ENCODE measurements at places on chromosomes 7 and 10.

- DNase-seq: peak; percentile 4
Measured at GRCh38 chr10:42975558-42976340, 101.1 kb upstream of the RET start.

GRCh38 chr10:91023700-91024398 is 103.0 kb upstream of the ANKRD1 start:
- no peak for DNase-seq

DNA sequence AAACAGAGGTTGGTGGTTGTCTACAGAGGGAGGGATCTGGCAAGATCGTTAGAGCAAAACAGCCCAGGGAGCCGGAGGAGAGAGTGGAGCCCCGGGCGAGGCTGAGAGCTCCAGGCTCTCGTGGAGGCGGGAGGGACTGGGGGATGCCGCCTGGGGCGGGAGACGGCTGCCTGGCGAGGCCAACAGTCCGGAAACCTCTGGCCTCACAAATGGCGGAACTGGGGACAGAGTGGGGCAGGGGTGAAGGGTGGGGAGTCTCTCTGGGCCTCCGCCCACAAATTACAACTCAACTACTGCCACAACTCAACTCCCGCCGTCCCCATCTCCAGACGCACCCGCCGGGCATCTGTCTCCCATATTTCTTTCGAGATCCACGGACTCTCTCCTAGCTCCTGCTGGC is 47.7 kb downstream of the CLEC2L start:
- DNase-seq: no peak

DNA sequence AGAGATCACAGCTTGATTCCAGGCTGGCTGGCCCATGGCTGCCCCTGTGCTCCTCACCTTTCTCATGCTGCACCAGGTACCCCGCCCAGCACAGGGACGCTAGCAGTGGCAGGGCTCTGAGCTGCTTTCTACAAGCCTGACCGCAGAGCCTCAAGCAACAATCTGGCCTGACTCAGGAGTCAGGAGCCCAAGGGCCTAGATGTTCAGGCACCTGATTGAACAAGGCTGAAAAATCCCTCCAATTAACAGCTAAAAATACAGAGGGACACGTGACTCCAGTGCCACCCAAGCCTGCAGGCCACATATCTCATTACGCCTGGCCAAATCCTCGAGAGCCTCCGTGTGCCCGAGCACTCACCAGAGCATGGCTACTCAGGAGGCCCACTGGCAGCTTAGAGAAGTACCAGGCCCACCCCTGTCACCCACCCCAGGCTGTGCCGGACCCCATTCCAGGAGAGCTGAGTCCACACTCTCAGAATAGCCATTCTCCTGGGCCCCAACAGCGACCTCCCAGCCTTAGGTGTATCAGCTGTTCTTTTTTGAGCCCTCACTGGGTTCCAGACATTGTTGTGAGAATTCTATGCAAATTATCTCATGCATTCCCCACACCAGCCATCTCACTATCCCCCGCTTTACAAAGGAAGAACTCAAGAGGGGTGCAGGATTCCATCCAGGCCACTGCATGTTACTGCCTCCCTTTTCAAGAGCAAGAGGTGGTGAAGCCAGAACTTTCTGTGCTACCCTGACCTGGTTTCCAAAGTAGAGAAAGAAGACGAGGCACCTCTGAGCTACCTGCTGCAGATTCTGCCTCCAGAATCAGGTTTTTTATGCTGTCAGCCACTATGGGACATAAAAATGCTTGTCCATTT is 98.3 kb downstream of the COL13A1 start:
- no peak for DNase-seq

GRCh38 chr10:6674291-6674690 is 94.2 kb upstream of the PRKCQ start:
- no peak for DNase-seq

DNA sequence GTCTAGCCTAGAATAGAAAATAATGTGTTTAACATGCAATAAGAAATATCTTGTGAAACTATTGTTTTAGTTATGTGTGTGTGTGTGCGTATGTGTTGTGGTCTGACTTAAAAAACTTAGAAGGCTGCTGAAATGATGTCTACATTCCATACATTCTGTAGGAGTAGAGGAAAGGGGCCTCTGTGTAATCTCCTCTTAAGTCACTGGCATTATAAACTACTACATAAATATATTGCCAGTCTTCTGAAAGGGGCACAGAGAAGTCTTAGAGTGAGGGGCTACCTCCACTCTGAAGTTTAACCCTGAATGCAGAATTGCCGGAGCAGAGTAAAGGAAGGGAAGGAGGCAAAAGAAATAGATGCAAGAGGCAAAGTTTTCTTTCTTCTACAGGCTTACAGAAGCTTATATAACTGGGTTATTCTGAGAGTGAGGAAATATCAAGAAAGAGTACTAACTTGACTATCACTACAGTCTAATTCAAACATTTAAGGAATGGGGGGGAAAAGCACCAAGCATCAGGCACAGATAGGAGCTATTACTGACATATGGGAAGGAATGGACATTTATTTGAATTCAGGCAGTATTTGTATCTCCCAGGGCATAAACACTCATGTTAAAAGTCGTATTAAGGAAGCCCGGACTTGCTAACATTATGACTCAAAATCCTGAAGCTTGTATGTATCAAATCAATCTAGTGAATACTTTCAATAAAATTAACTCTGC is 75.7 kb downstream of the DNAJC1 start:
- DNase-seq: no peak

GRCh38 chr7:28036696-28037095 is 143.9 kb downstream of the JAZF1 start:
- no peak for DNase-seq

GRCh38 chr7:79930604-79931003 is 204.0 kb upstream of the GNAI1 start:
- no peak for DNase-seq

DNA sequence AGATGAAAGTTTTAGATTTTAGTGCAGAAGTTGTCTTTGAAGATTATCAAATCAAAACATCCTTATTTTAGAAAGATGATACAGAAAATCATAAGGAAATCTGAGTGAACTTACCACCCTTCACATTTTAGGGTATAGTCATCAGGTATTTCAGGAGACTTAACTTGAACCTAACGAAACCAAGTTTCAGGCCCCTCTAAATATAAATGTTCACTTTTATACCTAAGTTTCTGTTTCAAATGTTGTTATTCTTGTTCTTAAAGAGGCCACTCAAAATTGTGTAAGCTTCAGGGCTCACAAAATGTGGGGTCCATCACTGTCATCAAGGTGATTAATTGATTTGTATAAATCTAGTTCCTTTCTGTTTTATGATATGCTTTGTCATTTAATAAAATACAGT is 216.2 kb downstream of the KIAA1217 start:
- no peak for DNase-seq

DNA sequence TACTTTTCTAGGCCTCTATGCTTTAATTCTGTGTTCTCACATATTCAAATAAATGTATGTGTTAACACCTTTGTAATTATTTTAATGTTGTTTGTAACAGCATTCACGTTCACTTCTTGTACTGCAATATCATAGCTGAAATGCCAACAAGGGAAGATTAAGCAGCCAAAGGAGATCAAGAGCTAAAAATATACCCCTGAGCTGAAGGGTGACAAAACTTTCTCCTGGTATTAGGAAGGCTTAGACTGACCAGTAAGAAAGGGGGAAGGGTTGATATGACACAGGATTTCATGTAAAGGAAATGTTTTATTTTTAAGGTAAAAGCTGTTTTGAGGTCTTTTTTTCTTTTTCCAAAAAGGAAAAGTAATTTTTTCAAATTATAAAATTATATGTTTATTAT is 40.4 kb upstream of the VDAC2 start:
- no peak for DNase-seq

- DNase-seq: no peak
Measured at GRCh38 chr10:131817866-131818509, 82.8 kb upstream of the PPP2R2D start.

DNA sequence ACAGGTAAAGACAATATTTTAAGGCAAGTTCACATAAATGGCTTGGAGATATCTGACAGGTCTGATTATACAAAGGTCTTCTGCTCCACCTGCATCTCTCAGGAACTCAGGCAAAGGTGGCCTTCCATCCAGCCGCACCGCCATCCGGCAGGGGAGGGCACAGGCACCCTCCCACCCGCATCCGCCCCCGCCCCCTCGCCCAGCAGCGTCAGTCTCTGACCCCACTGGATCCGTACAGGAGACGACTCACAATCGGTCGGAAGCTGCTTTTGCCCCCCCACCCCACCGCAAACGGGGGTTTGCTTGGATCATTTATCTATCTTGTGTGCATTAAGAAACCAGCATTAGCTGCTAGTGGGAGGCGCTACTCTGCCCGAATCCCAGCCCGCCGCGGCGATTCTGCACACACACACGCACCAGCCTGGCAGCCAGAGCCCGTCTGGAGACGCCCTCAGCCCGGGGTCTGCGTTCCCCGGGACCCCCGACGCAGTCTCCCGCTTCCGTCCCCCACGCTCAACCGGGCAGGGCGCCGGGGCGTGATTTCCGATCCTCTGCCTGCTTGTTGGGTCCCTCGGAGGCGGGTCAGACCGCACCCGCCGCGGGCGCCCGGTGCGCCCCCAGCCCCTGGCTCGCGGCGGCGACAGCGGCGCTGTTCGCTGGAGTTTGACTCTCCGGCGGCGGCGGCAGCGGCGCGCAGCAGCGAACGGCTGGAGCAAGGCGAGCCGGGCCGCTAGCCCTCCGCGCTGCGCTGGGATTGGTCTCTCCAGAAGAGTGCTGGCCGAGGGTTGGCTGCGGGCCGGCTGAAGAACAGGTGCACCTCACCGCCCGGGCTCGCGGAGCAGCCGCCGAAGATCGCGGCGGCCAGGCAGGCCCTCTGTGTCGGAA is 820 bp upstream of the NRG3 start:
- no peak for DNase-seq

- peak; percentile 34 for DNase-seq
Measured at GRCh38 chr10:25875556-25876165, 58.4 kb upstream of the MYO3A start.

DNA sequence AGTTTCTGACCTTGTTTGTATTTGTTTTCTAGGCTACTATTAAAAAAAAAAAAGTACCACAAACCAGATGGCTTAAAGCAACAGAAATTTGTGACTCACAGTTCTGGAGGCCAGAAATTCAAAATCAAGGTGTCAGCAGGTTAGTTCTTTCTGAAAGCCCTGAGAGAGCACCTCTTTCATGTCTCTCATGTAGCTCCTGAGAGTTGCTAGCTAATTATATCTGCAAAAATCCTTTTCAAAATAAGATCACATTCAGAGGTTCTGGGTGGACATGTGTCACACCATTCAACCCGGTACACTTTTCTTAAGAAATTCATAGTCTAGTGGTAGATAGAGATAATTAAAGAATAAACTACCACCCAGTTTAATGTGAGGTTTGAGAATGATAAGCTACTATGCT is 888.6 kb downstream of the GRID1 start:
- DNase-seq: no peak

DNA sequence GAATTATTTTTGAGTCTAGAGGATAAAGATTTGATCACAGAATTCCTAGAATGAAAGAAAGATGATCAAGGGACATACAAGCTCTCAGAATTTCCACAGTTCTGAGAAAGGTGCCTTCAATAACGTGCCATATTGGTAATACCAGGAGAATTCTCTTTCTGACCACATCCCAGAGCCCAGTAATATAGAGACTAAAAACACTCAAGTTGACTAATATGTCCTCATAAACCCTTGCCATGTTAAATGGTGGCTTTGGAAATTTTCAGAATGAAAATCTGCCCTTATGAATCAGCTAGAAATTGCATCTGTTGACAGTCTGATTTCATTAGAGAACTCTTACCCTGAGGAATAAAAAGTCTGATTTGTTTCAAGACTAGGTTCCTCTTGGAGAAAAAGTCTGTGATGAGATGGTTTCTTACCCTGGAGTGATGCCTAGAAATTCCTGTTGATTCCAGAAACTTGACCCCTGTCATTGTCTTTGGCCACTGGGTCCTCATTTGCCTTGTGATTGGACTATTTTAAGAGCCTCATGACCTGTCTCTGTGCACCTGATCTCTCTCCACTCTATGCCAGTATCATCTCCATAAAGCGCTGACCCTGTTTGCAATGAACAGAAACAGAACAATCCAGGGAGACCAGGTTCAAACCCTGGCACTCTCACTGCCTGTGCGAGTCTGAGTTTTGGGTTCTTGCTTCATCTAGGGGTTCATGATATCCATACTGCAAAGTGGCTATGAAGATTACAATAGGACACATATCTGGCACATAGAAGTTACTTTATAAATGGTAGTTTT is 3.3 kb downstream of the IL2RA start:
- DNase-seq: no peak

GRCh38 chr7:139848274-139848673 is 19.2 kb downstream of the TBXAS1 start:
- DNase-seq: no peak

DNA sequence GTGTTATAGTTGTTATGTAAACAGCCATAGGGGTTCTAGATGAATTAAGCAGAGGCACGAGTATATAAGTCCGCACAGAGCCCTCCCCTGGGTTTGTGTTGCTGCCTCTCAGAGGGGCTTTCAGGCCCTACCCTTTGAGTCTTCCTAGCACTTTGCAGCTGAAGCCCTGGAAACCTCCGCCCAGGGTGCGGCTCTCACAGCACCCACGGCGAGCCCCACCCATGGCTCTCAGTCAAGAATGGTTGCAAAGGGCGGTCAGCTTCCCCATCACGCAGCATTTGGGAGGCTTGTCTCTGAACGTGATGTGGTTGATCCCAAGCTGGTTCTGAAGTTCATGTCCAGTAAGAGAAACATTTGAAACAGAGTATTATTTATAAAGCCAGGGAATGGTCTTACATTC is 18.8 kb upstream of the INSIG1 start:
- DNase-seq: no peak

- no peak for DNase-seq
Measured at GRCh38 chr10:44387853-44388251, 3.0 kb upstream of the CXCL12 start.

DNA sequence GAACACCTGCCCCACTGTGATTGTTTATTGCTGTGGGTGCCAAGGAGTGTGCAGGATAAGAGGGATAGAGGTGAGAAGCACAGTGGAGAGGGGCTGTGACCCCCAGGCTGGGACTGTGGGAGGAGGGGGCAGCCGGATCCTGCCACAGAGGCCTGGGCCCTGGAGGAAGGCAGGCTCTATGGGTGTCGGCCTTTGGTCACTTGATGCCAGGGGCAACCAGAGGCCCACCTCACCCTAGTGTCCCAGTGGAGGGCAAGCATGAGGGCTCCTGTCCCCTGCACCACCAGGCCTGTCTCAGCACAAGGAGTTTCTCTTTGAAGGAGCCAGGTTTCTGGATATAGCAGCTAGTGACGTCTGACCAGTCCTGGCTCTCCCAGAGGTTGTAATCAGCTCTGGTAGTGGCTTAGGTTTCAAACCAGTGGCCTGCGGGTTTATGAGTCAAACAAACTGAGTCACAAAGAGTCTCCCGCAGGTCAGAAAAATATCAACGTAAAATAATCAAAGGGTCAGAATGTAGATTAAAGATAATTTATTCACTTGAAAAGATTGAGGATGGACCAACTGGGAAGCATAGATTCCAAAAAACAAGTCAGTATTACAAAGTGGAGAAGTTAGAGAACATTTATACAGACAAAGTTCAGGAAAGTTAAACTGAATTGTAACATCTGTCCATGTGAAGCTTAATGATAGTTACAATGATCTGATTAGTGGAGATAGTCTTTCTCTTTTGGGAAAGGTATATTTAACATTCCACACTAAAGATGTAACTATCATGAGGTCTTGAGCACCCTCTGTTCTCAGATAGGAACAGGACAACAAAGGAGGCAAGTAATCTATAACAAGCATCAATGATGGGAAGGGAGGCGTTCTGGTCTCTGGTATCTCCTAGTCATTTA is 37.2 kb upstream of the ZNF488 start:
- no peak for DNase-seq
